ENCODE measurements at places on chromosomes 1 and 21. TPM values are rescaled to one million over a fixed set of nuclear protein-coding genes. Genes with fewer than 3 reads are reported as not detected.

DNA sequence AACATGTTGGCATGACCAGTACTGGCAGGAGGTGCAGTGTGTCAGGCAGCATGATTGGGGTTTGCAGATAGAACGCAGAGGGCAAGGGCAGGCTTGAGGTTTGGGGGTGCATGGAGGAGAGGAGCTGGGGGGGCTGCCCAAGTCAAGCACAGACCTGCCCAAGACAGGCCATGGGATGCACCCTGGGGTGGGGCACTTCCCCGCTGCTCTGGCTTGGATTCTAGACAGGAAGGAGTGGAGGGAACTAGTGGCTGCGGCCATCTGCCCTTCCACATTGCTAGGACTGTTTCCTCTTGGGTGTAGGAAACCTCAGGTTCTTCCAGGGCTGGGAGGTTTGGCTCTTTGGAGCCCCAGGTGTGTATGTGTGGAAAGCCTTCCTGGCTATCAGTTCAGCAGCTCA is 3.0 kb downstream of the PDXK start:
- H3K4me1 ChIP-seq: peaks cover 30% of the 10 kb centered on the region
- H3K27me3 ChIP-seq: no peaks in the 10 kb centered on the region
- peaks cover 4% of the 10 kb centered on the region for H3K36me3 ChIP-seq
- H3K4me3 ChIP-seq: peak overlapping the region; percentile 88
- H3K27ac ChIP-seq: no peak overlapping the region

- H3K27ac ChIP-seq: no peak overlapping the region
- no peak for DNase-seq
- no peaks in the 10 kb centered on the region for H3K4me1 ChIP-seq
- no peaks in the 10 kb centered on the region for H3K36me3 ChIP-seq
- H3K4me3 ChIP-seq: no peak overlapping the region
Measured at GRCh38 chr21:43961382-43961909, 50.7 kb upstream of the TRAPPC10 start.

The GRHL3 gene
- not detected for total RNA-seq

GRCh38 chr1:177744906-177745305 is 225.0 kb downstream of the SEC16B start:
- no peak for DNase-seq
- H3K36me3 ChIP-seq: no peaks in the 10 kb centered on the region
- no peaks in the 10 kb centered on the region for H3K27me3 ChIP-seq
- no peak overlapping the region for H3K27ac ChIP-seq
- H3K4me3 ChIP-seq: no peak overlapping the region

- H3K36me3 ChIP-seq: no peaks in the 10 kb centered on the region
- no peak overlapping the region for H3K27ac ChIP-seq
- H3K4me1 ChIP-seq: peaks cover 4% of the 10 kb centered on the region
- no peak for DNase-seq
Measured at GRCh38 chr21:34935898-34936297, 113.2 kb downstream of the RUNX1 start.

DNA sequence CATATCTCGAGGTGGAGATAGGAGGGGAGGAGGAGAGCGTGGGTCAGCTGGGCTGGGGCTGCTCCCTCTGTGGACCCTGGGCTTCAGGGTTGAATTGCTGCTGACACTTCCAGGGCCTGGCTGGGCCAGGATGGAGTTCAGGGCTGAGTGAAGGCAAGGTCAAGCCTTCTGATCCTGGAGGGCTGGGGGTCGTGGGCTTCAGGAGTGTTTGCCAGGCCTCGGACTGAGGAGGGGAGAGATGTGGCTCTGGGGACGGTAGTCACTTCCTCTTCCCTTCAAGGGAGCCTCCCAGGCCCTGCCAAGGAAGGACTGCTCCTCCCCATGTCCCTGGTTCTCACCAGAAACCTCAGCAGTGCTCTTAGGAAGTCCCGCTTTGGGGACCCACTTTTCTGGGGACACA is 12.1 kb upstream of the FAM131C start:
- peaks cover 26% of the 10 kb centered on the region for H3K4me1 ChIP-seq
- H3K36me3 ChIP-seq: no peaks in the 10 kb centered on the region
- DNase-seq: no peak
- H3K27ac ChIP-seq: no peak overlapping the region
- no peaks in the 10 kb centered on the region for H3K27me3 ChIP-seq

The MRTO4 gene
- total RNA-seq: 16.4 TPM

GRCh38 chr1:16960560-16961296 is 19.7 kb downstream of the MFAP2 start:
- peaks cover 12% of the 10 kb centered on the region for H3K4me1 ChIP-seq
- peak overlapping the region; percentile 64 for H3K27ac ChIP-seq
- H3K27me3 ChIP-seq: no peaks in the 10 kb centered on the region

DNA sequence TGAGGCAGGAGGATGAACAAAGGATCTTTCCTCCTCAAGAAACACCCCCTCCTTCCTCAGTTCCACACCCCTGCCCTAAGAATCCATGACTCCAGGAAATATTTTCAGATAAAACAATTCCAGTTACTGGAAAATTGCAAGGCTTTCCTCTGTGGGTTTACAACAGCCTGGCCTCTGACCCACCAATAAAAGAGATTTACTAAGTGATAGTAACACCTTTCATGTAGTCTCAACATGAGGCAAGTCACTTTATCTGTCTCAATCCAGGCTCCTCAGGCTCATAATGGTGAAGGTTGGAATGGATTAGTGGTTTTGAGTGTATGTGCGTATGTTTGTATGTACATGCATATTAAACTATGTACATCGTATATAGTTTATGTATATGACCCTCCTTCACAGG is 71.4 kb upstream of the PPP2R5A start:
- H3K36me3 ChIP-seq: no peaks in the 10 kb centered on the region
- H3K27me3 ChIP-seq: no peaks in the 10 kb centered on the region
- H3K27ac ChIP-seq: no peak overlapping the region
- H3K4me1 ChIP-seq: no peaks in the 10 kb centered on the region
- no peak for DNase-seq

- no peaks in the 10 kb centered on the region for H3K36me3 ChIP-seq
- H3K4me1 ChIP-seq: no peaks in the 10 kb centered on the region
- no peak overlapping the region for H3K27ac ChIP-seq
- DNase-seq: no peak
- no peak overlapping the region for H3K4me3 ChIP-seq
Measured at GRCh38 chr1:192861860-192862259, 53.0 kb downstream of the RGS2 start.

GRCh38 chr1:37107153-37107907 is 73.0 kb upstream of the GRIK3 start:
- no peak for DNase-seq
- no peaks in the 10 kb centered on the region for H3K4me1 ChIP-seq
- H3K4me3 ChIP-seq: no peak overlapping the region
- no peak overlapping the region for H3K27ac ChIP-seq
- H3K36me3 ChIP-seq: no peaks in the 10 kb centered on the region
- no peaks in the 10 kb centered on the region for H3K27me3 ChIP-seq

DNA sequence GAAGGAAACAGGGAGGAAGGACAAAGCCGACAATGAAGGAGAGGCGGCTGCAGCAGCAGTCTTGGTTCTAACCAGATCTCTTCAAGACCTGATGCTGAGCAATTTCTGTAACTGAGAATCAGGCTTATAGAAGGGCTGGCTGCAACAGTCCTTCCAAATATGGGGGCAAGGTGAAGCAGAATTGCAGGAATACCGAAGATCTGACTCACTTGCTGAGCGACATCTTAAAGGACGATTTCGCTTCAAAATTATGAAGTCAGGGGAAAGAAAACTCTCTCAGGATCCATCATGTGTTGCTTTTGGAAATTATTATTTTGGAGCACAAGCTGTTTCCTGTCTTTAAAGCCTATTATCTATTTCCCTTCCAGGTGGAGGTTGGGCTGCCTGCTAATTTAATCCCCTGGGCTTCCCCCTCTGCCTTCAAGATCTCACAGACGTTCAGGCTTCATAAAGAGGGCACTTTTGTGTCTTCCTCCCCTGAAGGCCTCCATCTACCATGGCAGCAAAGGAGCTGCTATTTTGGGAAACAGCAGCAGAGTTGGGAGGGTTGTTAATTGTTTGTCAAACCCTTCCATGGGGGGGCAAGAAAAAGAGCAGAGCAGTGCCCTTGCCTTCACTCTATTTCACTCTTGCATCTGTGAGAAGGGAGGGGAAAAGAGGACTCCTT is 10.8 kb upstream of the IER5 start:
- H3K4me3 ChIP-seq: no peak overlapping the region
- no peak overlapping the region for H3K27ac ChIP-seq
- H3K4me1 ChIP-seq: peaks cover 11% of the 10 kb centered on the region
- H3K27me3 ChIP-seq: no peaks in the 10 kb centered on the region

DNA sequence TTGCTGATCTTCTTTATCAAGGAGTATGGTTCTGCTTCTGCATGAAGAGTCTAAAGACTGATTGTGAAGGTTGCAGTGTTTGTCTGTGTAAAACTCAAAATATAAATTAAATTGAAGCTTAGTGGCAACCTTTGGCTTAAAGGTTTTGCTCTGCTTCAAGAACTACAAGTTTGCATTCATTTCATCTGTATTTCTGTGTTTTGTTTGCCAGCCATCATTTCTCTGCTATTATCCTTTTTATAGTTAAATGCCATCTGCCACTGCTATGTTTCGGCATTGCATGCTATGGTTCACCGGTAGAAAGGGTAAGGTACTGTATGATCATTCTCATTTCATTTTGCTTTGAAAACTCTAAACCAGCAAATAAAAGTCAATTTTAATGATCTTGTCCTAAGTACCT is 52.9 kb downstream of the OSBPL9 start:
- H3K4me3 ChIP-seq: no peak overlapping the region
- H3K27ac ChIP-seq: no peak overlapping the region
- DNase-seq: no peak
- no peaks in the 10 kb centered on the region for H3K27me3 ChIP-seq

DNA sequence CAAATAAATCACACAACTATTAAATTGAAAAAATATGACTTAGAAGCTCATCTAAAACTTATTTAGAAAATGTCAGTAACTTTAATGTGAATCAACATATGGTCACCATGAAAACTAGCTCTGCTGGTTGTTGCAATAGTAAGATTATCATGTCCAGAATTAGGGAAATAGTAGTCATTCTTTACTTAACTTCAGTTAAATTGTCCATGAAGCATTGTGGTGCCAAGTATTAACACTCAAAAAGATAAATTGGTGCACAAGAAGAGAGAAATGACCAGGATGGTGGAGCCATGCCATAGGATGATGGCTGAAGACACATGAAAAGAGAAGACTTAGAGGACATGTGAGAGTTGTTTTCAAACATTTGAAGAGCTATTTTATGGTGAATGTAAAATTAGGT is 130.2 kb upstream of the PTGFR start:
- no peak overlapping the region for H3K27ac ChIP-seq
- H3K27me3 ChIP-seq: no peaks in the 10 kb centered on the region
- H3K4me3 ChIP-seq: no peak overlapping the region
- no peaks in the 10 kb centered on the region for H3K4me1 ChIP-seq
- no peak for DNase-seq

The ZNF684 gene
- total RNA-seq: 6.6 TPM

The SLC2A5 gene
- 15.7 TPM for total RNA-seq

GRCh38 chr1:242243472-242243871 is 244.6 kb upstream of the MAP1LC3C start:
- peaks cover 5% of the 10 kb centered on the region for H3K4me1 ChIP-seq
- H3K27me3 ChIP-seq: no peaks in the 10 kb centered on the region
- no peak overlapping the region for H3K27ac ChIP-seq
- H3K4me3 ChIP-seq: no peak overlapping the region
- no peak for DNase-seq

The DEGS1 gene
- 91.8 TPM for total RNA-seq

The ADAM15 gene
- total RNA-seq: 170 TPM

The FAM131C gene
- not detected for total RNA-seq

- H3K4me1 ChIP-seq: peaks cover 100% of the 10 kb centered on the region
- no peaks in the 10 kb centered on the region for H3K36me3 ChIP-seq
- no peaks in the 10 kb centered on the region for H3K27me3 ChIP-seq
Measured at GRCh38 chr1:2274929-2275475, 46.9 kb downstream of the SKI start.

The FAM110D gene
- 12.6 TPM for total RNA-seq

The LCE2A gene
- total RNA-seq: not detected

- no peaks in the 10 kb centered on the region for H3K4me1 ChIP-seq
- DNase-seq: no peak
- H3K27me3 ChIP-seq: no peaks in the 10 kb centered on the region
- no peak overlapping the region for H3K4me3 ChIP-seq
Measured at GRCh38 chr1:175870217-175870616, 126.8 kb upstream of the TNR start.

DNA sequence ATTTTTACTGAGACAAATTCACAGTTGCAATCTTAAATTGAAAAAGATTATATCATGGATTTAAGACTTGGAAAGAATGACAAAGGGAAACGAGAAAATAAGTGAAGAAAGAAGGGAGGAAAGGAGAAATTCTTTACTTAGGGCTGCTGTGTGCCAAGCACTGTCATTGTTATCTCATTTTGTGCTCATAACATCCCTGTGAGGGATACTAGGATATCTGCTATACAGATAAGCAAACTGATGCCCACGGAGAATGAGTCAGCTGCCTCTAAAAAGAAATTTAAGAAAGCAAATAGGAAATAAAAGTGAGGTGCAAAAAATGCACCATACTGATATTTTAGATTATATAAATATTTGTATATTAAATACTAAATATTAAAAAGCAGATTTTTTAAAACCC is 183.6 kb upstream of the NR5A2 start:
- no peaks in the 10 kb centered on the region for H3K4me1 ChIP-seq
- no peak for DNase-seq
- H3K27me3 ChIP-seq: no peaks in the 10 kb centered on the region
- H3K36me3 ChIP-seq: no peaks in the 10 kb centered on the region
- H3K4me3 ChIP-seq: no peak overlapping the region

GRCh38 chr21:45870421-45870820 is 111.1 kb upstream of the COL6A1 start:
- H3K27ac ChIP-seq: no peak overlapping the region
- H3K36me3 ChIP-seq: no peaks in the 10 kb centered on the region
- H3K27me3 ChIP-seq: no peaks in the 10 kb centered on the region
- H3K4me1 ChIP-seq: no peaks in the 10 kb centered on the region
- H3K4me3 ChIP-seq: no peak overlapping the region
- DNase-seq: no peak

The ZNF648 gene
- 0.20 TPM for total RNA-seq

- no peak overlapping the region for H3K27ac ChIP-seq
- H3K36me3 ChIP-seq: no peaks in the 10 kb centered on the region
- no peak overlapping the region for H3K4me3 ChIP-seq
- no peaks in the 10 kb centered on the region for H3K4me1 ChIP-seq
- no peaks in the 10 kb centered on the region for H3K27me3 ChIP-seq
Measured at GRCh38 chr1:38120552-38121230, 74.1 kb upstream of the POU3F1 start.

The ENSA gene
- total RNA-seq: 120 TPM
